ENCODE measurements at places on chromosomes 3 and 15.

DNA sequence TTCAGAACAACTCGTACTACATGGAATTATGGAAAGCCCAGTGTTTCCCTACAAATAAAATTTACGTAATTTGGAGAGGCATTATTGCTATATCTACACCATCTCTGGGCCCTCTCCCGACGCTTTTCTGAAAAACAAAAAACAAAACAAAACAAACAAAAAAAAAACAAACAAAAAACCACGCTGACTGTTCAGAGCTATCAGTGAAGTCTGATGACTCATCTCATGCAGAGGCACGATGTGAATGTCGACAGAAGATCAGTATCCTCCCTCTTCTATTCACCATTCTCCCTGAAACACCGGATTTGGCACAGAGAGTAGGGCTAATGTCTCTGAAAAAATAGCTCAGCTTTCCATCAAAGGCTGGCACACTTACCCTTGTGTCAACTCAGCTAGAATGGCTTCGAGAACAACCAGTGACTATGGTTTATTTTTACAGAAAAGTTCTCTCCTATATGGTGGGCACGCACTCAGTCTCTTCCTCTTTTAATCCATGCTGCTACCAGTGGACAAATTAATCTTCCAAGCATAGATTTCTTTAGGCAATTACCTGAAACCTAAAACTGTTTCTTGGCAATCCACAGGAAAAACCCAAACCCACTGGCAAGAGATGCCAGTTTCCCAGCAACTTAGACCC lies 1.5 kb downstream of the CRBN start:
- no peaks in the 10 kb centered on the region for H3K27me3 ChIP-seq
- peak overlapping the region; percentile 96 for H3K4me3 ChIP-seq
- peak overlapping the region; percentile 66 for H3K27ac ChIP-seq
- H3K4me1 ChIP-seq = peaks cover 41% of the 10 kb centered on the region
- no peak for DNase-seq

- no peaks in the 10 kb centered on the region for H3K4me1 ChIP-seq
- H3K36me3 ChIP-seq = no peaks in the 10 kb centered on the region
- H3K4me3 ChIP-seq = no peak overlapping the region
- H3K27ac ChIP-seq = no peak overlapping the region
- DNase-seq = no peak
These were observed 274.8 kb downstream of the THSD4 start for GRCh38 chr15:71390096-71390495.

DNA sequence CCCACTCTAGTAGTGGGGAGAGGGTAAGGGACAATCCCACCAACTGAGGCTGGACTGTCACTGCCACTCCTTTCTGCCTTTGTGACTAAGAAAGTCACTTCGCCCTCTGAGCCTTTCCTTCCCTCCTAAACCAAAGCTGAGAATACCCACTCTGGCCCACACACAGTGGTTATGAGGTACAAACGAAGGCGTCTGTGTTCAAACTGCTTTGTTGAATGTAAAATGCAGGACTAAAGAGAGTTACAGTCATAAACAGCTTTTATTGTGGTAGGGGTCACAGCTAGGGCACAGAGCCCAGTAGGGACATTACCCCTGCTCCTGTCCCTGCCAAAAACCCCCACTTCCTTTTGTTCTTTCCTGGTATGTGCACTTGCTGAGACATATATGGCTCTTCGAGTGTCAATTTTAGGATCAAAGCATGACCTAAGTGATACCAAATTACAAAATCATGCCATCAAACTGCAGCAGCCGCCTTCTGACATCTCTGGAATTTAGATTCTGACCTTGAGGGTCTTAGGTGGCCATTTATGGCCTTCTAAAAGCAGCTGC lies 45.1 kb downstream of the CTDSPL start:
- H3K36me3 ChIP-seq = no peaks in the 10 kb centered on the region
- no peak for DNase-seq
- no peak overlapping the region for H3K27ac ChIP-seq
- H3K4me1 ChIP-seq = peaks cover 20% of the 10 kb centered on the region

DNA sequence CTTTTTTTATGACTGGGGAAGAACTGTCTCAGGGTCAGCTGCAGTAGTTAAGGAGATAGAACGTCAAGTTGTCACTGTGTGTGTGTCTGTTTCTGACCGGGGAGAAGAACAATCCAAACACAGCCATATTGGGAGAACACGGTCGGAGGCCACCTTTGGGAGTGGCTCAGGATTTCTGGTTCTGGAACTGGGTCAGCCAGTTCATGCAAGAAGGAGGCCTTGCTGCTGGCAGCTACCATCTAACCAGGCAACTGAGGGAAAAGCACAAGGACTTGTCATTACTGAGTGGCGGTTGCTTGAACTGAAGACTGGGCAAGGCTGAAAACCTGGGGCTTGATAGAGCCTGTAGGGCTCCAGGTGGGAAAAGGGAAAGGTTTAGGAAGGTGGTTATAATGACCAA lies 24.6 kb downstream of the GLDN start:
- H3K27me3 ChIP-seq = peaks cover 2% of the 10 kb centered on the region
- H3K27ac ChIP-seq = no peak overlapping the region
- DNase-seq = no peak

- H3K4me3 ChIP-seq = no peak overlapping the region
- DNase-seq = no peak
- no peak overlapping the region for H3K27ac ChIP-seq
These were observed 44.6 kb downstream of the RASGRP1 start for GRCh38 chr15:38520035-38520434.

DNA sequence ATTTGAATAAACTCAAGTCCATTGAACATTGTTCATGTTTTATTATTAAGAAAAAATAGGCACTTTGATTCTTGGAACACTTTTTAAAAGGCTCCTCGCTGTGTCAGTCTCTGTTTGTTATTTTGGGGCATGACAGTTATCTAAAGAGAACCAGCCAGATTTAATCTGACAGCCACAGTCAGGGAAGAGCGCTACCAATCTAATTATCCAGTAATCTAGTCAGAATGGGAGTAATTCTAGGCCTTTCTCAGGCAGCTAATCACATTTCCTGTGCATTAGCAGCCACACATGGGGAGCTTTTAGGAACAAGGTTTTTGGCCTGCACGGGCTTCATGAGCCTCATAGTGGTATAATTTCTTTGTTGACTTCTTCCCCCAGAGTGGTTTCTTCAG lies 362.2 kb downstream of the RBMS3 start:
- no peak overlapping the region for H3K4me3 ChIP-seq
- H3K27me3 ChIP-seq = no peaks in the 10 kb centered on the region
- H3K36me3 ChIP-seq = no peaks in the 10 kb centered on the region
- H3K27ac ChIP-seq = no peak overlapping the region
- DNase-seq = no peak

DNA sequence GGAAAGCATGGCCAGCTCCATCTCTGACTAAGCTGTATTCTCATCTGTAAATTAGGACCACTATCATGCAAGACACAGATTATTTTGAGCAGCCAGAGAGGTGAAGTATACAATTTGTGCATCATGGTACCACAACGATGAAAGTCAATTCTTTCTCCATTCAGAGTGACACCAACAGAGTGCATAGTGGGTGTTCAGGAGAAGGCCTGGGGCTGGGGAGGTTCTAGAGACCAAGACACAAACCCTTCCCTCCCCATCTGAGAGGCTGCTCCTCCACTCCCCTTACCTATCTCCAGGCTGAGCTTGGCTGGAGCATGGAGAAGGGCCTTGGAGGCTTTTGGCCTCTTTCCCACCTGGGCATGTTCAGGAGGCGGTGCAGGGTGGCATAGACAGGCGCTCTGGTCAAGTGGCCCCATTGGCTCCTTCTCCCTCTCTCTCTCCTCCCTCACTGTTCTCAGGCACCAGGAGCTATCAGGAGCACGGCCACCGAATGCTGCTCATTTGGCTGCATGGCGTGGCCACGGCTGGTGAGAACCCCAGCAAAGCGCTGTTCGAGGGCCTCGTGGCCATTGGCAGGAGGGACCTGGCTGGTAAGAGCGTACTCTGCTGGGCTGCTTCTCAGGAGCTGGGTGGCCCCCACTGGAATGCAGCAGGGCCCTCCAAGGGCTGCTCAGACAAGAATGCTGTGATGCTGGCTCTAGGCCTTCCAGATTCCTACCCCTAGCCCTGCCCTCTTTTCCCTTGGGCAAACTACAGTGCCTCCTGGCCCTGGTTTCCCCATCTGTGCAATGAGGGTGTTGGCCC lies 37.9 kb downstream of the ANKDD1A start:
- no peaks in the 10 kb centered on the region for H3K27me3 ChIP-seq
- H3K36me3 ChIP-seq = no peaks in the 10 kb centered on the region
- no peak overlapping the region for H3K27ac ChIP-seq
- no peak for DNase-seq
- H3K4me3 ChIP-seq = no peak overlapping the region
- no peaks in the 10 kb centered on the region for H3K4me1 ChIP-seq

- H3K27ac ChIP-seq = no peak overlapping the region
- no peak overlapping the region for H3K4me3 ChIP-seq
- peaks cover 6% of the 10 kb centered on the region for H3K36me3 ChIP-seq
- H3K4me1 ChIP-seq = peaks cover 4% of the 10 kb centered on the region
These were observed 68.7 kb upstream of the PLXNA1 start for GRCh38 chr3:126914226-126914625.

GRCh38 chr15:71669688-71670087 lies 140.7 kb upstream of the NR2E3 start:
- H3K4me1 ChIP-seq = no peaks in the 10 kb centered on the region
- H3K4me3 ChIP-seq = no peak overlapping the region
- H3K36me3 ChIP-seq = no peaks in the 10 kb centered on the region
- no peaks in the 10 kb centered on the region for H3K27me3 ChIP-seq
- H3K27ac ChIP-seq = no peak overlapping the region
- no peak for DNase-seq

GRCh38 chr3:139772539-139773500 lies 95.0 kb upstream of the NMNAT3 start:
- H3K27ac ChIP-seq = no peak overlapping the region
- H3K36me3 ChIP-seq = no peaks in the 10 kb centered on the region
- DNase-seq = no peak
- no peaks in the 10 kb centered on the region for H3K4me1 ChIP-seq
- H3K4me3 ChIP-seq = no peak overlapping the region
- H3K27me3 ChIP-seq = no peaks in the 10 kb centered on the region

GRCh38 chr15:52180851-52181450 lies 10.2 kb downstream of the GNB5 start:
- no peak for DNase-seq
- H3K4me3 ChIP-seq = peak overlapping the region; percentile 93
- peaks cover 9% of the 10 kb centered on the region for H3K4me1 ChIP-seq
- peak overlapping the region; percentile 98 for H3K27ac ChIP-seq
- no peaks in the 10 kb centered on the region for H3K27me3 ChIP-seq
- H3K36me3 ChIP-seq = no peaks in the 10 kb centered on the region

- peaks cover 8% of the 10 kb centered on the region for H3K4me1 ChIP-seq
- DNase-seq = no peak
- H3K27me3 ChIP-seq = no peaks in the 10 kb centered on the region
- no peaks in the 10 kb centered on the region for H3K36me3 ChIP-seq
- H3K27ac ChIP-seq = no peak overlapping the region
- H3K4me3 ChIP-seq = no peak overlapping the region
These were observed 13.1 kb upstream of the GP9 start for GRCh38 chr3:129047553-129047839.

- H3K27ac ChIP-seq = no peak overlapping the region
- H3K36me3 ChIP-seq = no peaks in the 10 kb centered on the region
- peaks cover 2% of the 10 kb centered on the region for H3K4me1 ChIP-seq
- no peak for DNase-seq
- H3K27me3 ChIP-seq = peaks cover 43% of the 10 kb centered on the region
These were observed 464 bp downstream of the SOX2 start for GRCh38 chr3:181712226-181712552.

- no peaks in the 10 kb centered on the region for H3K36me3 ChIP-seq
- no peak overlapping the region for H3K4me3 ChIP-seq
- H3K27me3 ChIP-seq = no peaks in the 10 kb centered on the region
- H3K4me1 ChIP-seq = no peaks in the 10 kb centered on the region
These were observed 252.2 kb upstream of the RGMA start for GRCh38 chr15:93341164-93341563.

DNA sequence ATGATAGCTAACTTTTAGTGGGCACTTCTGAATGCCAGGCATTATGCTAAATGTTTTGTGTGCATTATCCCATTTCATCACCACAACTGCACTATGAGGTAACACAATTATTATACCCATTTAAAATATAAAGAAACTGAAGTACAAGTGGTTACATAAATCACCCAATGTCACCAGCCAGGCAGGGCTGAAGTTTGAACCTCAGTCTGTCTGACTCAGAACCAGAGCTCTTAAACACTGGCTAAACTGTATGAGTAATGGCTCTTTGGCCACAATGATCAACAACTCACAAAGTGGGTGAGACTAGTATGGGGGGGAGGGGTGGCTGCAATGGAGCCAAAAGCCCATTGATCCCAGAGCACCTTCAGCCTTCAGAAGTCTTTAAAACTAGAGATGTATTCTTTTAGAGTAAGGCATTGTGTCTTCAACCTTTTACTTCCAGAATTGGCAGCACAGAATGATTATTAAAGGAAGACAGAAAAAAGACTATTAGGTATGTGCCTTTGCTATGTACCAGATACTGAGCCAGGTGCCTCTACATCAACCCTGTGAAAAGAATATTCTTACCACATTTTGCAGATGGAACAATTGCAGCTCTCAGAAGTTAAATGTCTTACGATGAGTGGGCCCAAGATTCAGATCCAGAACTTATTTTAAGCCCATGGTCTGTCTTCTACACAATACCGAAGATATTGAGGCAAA lies 166.9 kb downstream of the UACA start:
- H3K36me3 ChIP-seq = no peaks in the 10 kb centered on the region
- H3K27ac ChIP-seq = no peak overlapping the region
- H3K27me3 ChIP-seq = no peaks in the 10 kb centered on the region
- H3K4me1 ChIP-seq = no peaks in the 10 kb centered on the region
- no peak for DNase-seq

DNA sequence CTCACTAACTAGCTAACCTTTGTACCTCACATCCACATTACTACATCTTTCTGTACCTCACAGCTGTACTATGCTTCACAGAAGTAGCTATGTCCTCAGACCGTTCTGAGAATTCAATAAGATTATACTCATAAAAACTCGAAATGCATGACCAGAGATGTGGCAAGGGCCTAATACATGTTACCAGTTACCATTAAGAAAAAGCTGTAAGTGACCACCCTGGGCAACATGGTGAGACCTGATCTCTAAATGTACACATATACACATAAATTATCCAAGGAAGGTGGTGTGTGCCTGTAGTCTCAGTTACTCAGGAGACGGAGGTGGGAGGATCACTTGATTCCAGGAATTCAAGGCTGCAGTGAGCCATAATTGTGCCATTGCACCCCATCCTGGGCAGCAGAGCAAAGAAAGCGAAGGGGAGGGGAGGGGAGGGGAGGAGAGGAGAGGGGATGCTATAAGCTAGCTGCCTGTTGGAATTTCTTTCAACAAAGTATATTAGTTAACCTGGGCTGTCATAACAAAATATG lies 482.6 kb upstream of the ZNF717 start:
- no peak overlapping the region for H3K27ac ChIP-seq
- no peak for DNase-seq
- no peaks in the 10 kb centered on the region for H3K36me3 ChIP-seq
- no peaks in the 10 kb centered on the region for H3K4me1 ChIP-seq
- no peaks in the 10 kb centered on the region for H3K27me3 ChIP-seq

GRCh38 chr3:123105201-123106189 lies 38.7 kb downstream of the PDIA5 start:
- H3K27ac ChIP-seq = no peak overlapping the region
- H3K36me3 ChIP-seq = peaks cover 22% of the 10 kb centered on the region
- H3K4me3 ChIP-seq = no peak overlapping the region
- no peaks in the 10 kb centered on the region for H3K4me1 ChIP-seq

GRCh38 chr3:183430325-183430957 lies 2.0 kb upstream of the MCF2L2 start:
- H3K27me3 ChIP-seq = peaks cover 7% of the 10 kb centered on the region
- H3K27ac ChIP-seq = no peak overlapping the region
- DNase-seq = no peak
- peaks cover 21% of the 10 kb centered on the region for H3K4me1 ChIP-seq

Measured in T-cell (primary cell).